ENCODE measurements at places on chromosomes 1 and 21.

DNA sequence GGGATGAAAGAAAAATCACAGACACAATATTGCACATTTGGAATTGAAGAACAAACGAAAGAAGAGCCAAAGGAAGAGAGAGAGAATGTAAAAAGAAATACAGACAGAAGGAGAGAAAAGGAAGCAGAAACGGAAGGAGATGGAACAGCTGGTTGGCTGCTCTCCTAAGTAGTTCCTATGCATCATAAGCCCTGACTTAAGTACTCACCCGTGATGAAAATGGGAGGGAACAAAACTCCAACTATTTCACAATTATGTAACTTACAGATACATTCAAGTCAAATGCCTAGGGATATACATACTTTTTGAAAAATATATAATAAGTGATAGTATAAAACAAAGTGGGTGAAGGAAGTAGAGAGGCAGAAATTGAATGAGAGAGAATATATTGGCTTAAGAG lies 88.5 kb downstream of the TTLL7 start:
- DNase-seq, result no peak

DNA sequence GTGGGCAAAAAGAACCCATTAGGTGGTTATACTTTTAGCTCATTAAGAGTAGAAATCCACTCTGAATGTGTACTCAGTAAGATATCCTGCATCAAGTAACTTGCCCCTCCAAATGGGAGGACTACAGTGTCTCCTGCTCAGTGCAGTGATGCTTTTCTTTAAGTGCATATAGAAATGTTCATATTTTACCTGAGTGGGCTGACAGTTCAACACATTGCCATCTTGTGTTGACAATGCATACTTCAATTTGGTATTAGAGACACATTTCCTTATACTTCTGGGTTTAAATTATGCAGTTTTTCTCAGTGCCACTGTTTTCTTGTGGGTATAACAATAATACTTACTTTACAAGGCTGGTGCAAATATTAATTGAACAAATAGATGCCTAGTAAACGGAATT lies 318.6 kb upstream of the TMPRSS15 start:
- no peak for DNase-seq

DNA sequence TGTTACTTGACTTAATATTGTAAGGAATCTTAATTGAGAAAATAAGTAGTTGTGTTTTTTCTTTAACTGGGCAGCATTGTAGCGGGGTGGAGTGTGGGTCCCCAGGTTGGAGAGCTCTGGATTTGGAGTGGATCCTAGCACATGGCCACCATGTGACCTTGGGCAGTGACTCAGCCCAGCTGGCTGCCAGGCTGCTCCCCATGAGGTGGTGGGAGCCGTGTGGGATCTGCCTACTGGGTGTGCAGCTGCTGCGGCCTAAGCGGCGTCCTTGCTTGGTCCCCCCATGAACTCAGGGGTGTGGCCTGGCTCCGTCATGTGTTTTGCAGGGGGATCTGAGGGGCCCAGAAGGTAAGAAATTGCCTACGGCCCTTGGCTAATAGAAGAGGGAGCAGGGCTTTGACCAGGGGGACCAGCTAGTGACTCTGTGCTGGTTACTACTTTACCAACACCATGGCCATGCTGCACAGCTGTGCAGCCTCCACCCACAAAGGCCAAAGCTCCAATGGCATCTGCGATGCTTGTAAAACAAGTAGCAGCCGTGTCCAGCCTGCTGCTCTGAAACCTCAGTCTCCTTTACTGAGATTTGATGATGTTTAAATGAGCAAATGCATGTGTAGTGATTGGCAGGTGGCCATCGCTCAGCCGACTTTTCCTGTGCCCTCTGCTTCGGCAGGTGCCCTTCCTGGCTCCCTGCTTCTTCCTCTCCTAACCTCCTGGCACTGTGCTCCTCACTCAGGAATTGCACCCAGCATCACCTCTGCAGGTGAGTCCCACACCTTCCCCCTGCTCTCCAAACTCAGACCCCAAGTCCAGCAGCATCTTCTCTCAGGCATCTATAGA lies 68.3 kb downstream of the ADARB1 start:
- DNase-seq, result no peak

DNA sequence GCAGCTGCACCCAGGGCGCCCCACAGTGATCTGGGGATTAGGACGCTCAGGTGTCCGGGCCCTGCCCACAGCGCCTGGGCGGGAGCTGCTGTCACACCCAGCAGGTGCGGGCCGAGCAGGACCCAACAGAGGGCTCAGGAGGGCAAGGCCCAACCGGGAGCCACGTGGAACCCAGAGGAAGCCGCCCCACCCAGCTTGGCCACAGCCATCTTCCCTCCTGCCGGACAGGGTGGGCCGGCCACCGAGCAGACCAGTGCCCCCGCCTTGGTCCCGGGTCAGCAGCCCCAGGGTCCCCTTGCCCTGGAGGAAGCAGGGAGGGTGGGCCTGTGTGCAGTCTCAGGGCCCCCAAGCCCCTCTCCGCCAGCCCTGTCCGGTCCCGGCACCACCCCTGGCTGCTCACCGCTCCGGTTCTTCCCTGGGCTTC lies 6.3 kb upstream of the TTLL10 start:
- no peak for DNase-seq

- no peak for DNase-seq
Observed at GRCh38 chr1:9059891-9060744, 9.3 kb downstream of the SLC2A5 start.

DNA sequence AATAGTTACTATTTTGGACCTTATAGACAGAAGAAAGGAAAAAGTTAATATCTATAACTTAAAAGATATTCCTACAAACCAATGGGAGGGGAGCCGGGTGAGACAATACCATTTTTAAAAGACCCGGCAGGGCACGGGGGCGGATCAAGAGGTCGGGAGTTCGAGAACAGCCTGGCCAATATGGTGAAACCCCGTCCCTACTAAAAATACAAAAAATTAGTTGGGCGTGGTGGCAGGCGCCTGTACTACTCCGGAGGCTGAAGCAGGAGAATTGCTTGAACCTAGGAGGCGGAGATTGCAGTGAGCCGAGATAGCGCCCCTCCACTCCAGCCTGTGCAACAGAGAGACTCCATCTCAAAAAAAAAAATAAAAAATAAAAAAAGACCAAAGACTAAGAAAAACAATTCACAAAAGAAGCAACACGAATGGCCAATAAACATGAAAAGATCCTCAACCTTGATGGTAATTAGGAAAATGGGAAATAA lies 1.2 kb upstream of the PSMB2 start:
- no peak for DNase-seq

GRCh38 chr1:51285055-51285454 lies 45.3 kb downstream of the TTC39A start:
- no peak for DNase-seq

DNA sequence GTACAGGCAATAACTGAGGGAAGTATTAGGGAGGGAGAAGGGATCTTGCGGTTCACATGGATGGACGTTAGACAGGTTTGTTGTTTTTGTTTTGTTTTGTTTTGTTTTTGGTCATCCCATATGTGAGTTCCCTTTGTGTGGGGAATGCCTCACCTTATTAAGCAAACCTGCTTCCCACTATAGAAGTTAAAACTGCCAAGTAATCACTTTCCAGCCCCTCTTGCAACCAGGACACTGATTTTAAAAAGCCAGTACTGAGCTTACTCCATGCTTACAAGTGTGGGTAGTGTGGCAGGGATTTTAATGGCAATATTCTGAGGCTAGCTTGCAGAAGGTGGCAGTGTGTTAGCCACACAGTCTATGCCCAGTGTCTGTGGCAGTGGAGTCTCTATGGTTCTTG lies 26.5 kb downstream of the SPATA45 start:
- no peak for DNase-seq

GRCh38 chr1:3102641-3103040 lies 33.6 kb downstream of the PRDM16 start:
- DNase-seq, result no peak

- DNase-seq, result no peak
Observed at GRCh38 chr1:112528076-112528475, 19.3 kb downstream of the WNT2B start.

DNA sequence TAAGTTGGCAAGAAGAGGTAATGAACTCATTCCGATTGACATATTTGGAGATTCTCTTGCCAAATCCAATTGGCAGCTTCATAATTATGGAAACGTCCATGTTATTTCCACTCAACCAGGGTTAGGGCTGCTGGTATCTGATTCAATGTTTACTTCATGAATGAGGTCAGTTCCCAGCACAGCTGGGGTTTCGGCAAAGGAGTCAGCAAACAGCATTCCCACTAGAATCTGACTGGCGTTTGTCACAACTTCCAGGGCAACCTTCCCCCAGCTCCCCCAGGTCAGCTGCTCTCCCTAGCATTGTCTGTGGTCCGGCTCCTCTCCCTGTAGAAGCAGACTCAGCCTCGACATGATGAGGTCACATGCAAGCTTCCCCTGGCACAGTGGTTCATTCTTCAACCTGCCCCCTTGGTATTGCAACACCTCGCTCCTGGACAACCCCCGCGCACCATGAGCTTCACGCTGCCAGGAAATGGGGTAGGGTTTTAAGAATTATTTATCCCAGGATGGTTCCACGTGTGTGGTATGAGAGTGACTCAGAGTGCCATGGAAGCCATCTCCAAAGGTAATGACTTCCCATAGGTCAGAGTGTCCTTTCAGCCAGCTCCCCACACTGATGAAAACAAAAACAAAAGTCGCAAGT lies 100.7 kb upstream of the SLC25A33 start:
- no peak for DNase-seq

GRCh38 chr21:31750843-31751242 lies 18.9 kb upstream of the SCAF4 start:
- no peak for DNase-seq

DNA sequence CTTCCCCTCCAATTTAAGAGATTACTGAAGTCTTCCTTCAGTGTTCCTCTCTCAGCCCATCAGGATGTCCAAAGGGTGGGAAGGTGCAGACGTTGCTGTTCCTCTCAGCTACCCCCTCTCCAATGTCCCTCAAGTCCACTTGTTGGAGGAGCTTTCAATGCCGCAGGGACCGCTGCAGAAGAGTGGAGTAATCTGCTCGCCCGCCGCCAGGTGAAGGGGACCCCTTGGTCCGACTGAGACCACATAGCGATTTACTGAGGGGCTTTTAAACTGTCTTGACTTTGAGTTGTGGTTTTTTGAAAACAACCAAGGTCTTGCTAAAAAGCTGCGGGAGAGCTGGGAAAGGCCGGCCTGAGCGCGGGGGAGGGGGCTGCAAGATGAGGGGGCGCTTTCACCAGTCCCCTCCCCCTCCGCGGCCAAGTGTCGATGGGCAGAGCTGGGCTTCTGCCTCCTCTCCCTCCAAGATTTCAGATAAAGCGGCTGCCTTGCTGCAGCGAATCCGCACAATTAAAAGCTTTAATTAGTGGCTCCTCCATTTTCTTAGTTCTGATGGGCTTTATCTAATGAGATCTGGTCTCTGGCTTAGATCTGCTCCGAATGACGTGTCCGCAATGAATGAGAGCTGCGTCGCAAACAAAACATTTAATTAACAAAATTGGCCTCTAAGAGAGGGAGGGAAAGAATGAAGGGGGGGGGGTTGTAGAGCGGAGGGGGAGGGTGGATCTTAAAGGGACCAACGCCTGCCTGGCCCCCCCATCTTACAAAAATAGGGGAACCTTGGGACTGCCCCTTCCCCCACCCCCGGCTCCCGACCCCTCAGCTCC lies 5.9 kb downstream of the LMO4 start:
- DNase-seq, result no peak

- DNase-seq, result no peak
Observed at GRCh38 chr1:41629571-41629970, 145.1 kb upstream of the EDN2 start.

DNA sequence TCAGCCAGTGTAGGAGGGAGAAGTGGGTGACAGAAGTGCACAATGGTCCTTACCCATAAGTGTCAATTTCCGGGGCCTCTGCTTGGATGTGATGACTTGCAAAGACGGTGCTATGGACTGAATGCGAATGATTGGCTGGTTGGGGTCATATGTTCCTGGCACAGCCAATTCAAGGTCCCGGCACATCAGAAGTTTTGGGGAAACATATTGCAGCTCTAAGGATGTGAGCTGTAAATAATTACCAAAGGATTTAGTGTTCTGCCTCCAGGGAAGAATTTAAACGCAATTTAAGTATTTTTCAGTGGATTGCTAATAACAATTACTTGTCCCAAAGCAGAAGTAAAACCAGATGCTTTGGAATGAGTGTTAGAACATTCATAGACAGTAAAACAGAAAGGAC lies 26.9 kb upstream of the EXOSC10 start:
- no peak for DNase-seq

GRCh38 chr21:42581993-42582786 lies 68.5 kb downstream of the SLC37A1 start:
- no peak for DNase-seq

- DNase-seq, result no peak
Observed at GRCh38 chr1:22380024-22380785, 71.4 kb upstream of the ZBTB40 start.

DNA sequence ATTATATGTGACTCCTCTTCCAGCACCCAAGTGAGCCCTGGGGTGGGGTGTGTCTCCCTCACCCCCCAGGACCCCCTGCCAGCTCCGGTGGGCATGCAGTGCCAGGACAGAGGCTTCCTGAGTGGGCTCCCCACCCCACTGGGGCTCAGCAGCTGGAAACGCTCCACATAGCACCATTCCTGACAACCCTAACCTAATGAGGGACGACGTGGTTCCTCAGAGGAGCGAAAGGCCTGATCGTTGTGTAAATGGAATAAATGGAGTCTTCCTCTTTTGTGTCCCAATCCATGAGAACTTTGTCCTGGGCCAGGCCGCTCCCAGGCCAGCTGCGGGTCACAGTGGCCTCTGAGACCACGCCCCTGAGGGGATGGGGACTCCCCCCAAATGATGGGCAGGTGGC lies 1.8 kb upstream of the TSPEAR start:
- DNase-seq, result no peak

DNA sequence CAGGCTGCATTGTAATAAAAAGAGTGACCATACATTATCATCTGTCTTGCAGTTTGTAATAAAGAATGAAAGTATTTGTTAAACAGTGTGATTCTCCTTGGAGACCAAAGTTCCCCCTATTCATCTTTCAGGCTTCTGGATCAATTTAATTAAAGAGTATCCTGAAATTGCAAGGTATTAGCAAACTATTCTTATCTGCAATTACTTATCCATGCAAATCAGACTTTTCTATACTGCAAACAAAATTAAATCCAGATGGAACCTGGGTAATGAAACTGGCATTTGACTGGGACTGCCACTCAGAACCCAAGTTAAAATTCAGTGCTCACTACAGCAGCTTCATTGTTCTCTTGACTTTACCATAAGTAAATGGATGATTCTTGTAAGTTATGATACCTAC lies 37.1 kb downstream of the JAK1 start:
- no peak for DNase-seq
